ENCODE measurements at places on chromosomes 2 and 18.

DNA sequence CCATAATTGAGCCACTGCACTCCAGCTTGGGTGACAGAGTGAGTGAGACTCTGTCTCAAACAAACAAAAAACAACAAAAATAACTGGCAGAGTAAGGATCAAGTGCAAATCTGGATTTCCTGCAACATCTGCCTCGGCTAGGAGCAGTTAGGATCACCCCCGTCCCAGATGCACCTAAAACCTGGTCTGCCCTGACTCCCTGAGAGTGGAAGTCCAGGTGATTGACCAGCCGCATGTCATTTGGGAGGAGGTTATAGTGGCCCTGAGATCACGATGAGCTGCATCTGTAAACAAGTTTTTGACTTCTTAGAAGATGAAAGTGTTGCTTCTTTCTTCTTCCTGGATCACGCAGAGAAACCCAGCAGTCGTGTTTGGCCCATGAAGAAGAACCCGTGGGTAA, 5.0 kb upstream of the ESPNL start:
- peak; percentile 37 for DNase-seq

GRCh38 chr2:85886590-85886989, 2.2 kb downstream of the ST3GAL5 start:
- DNase-seq = peak; percentile 77

DNA sequence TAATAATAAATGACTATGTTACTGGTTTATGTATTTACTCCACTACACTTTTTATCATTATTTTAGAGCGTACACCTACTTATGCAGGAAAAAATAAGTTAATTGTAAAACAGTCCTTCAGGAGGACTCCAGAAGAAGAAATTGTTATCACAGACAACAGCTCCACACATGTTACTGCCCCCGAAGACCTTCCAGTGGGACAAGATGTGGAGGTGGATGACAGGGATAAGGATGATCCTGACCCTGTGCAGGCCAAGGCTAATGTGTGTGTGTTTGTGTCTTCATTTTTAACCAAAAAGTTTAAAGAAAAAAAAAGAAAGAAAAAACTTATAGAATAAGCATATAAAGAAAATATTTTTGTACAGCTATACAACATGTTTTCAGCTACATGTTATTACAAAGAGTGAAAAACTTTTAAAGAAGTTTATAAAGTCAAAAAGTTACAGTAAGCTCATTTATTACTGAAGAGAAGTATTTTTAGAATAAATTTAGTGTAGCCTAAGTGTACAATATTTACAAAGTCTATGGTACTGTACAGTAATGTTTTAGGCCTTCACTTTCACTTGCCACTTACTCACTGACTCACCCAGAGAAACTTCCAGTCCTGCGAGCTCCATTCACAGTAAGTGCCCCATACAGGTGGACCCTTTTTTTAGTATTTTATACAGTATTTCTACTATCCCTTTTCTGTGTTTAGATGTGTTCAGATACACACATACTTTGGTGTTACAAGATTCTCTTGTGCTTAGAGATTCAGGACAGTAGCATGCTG, 7.5 kb downstream of the TGFBRAP1 start:
- no peak for DNase-seq

DNA sequence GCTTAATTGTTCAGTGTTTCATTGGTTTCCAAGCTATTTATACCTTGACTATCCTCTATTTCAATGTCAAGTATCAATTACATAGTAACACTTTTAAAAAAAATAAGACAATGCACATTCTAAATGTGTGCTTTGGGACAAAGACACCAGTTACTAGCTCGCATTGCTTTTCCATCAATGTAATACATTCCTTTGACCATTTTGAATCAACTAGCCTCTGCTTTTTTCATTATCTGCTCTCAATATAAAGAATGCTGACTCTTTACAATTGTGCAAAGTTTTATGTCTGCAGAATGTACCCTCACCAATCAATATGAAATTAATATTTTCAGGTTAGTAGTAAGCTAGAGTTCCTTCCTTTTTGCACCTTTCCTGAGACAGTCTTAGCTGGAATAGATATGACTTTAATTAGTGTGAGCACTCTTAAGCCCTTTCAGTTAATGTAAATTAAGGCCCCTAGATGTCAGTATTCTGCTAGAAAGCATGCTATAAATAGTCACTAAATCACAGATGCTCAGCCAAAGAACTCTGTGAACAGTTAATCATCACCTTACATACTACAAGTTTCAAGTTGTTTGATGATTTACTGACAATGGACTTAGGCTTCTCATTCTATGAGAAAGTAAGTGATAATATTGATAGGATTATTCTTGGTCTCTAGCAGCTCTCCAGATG, 413.6 kb downstream of the PTH2R start:
- no peak for DNase-seq

- no peak for DNase-seq
Observed at GRCh38 chr2:100142393-100142792, at the start of gene AFF3. AFF3 (minus strand) TSS chr2:100142590; CDS start chr2:100104454, 38,136 bp downstream.

DNA sequence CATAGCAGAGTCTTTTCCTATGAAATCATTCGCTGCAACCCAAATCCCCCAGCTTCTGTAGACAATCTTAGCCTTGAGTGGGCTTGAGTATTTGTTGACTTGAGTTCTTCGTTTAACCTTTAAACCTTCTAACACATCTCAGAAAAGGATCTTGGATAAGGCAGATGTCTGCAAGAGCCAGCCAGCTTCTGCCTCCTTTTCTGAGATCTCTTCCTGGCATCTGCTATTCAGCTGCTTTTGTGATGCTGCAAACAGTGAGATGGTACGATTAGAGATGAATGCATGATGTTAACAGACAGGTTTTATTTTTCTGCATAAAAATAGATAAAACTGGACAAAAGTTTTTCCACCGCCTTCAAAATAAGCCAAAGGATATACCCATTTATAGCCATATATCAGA, 37.5 kb downstream of the NRP2 start:
- no peak for DNase-seq

DNA sequence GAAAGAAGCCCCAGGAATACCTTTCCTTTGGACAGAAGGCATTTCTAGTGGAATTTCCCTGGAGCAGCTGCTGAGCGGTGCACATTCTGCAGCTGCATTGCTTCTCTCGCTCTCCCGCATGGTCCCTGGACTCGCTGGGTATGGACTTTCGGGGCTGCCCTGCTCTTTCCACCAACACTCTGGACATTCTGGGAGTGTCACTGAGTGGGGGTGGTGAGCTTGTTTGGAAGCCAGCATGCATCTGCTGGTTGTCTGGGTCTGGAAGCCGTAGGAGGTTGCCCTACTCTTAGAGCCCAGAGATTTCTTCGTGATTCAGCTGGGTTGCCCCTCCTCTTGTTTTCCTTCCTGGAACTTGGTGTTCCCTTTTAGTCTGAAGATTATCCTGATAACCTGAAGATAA, 52.6 kb downstream of the TWIST2 start:
- no peak for DNase-seq

DNA sequence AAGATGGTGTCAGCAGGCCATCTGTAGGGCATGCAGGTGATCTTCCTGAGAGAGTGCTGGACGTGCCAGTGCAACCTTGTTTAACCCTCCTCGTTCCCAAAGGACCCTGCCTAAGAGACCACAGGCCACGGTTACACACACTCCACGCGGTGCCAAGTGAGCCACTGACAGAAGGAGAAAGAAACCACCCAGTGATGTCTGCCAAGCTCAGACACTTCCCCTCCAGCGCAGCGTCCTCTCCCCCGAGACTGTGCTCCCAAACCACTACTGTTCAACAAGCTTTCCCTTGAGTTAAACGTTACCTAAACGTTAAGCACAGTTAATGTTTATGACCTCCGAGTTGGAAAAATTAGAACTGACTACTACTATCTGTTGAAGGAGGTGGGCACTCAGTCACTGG, 119.1 kb upstream of the NCK2 start:
- no peak for DNase-seq

- no peak for DNase-seq
Observed at GRCh38 chr2:12257476-12257875, 459.3 kb upstream of the TRIB2 start.

DNA sequence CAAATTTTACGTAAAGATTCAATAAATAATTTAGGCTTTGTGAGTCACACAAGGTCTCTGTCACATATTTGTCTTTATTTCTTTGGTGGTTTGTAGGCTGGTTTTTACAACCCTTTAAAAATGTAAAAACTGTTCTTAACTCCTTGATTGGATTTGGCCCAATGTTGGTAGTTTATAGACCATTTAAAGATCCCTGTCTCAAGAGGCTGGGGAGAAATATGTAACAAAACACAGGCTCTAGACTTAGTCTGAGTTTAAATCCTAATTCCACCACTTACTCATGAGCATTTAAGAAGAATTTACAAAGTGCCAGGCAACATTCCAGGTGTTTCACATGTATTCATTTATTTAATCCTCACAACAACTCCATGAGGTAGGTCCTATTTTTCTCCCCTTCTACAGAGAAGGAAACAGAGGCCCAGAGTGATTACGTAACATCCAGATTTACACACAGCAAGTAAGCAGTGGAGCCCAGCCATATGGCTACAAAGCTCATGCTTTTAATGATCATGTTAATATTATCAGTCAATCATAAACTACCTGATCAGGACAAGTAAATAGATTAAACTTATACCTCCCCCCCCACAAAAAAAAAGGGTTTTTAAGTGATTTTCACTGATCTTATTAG, 416.6 kb upstream of the ACVR2A start:
- DNase-seq = no peak

DNA sequence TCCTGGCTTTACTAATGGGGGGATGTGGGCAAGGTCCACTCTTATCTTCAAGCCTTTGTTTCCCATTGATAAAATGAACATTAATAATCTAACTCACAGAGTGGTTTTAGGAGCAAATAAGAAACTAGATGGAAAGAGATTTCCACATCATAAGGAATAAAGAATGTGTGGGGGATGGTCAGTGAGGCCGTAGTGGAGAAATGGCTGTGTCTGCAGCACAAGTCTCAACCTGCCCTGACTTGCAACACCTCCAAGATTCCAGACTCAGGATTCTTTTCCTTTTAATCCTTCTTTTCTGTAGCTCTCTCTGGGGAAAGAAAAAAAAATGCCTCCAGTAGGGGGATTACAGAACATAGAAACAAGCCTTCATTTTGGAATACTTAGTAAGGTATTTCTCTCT, 124.2 kb upstream of the MEX3C start:
- DNase-seq = no peak

Data from islet precursor cell (in vitro differentiated cells).